NCI-H510A (cell line): ENCODE measurements at places on chromosomes 12 and 14.
A peak's percentile ranks its signal among the peaks of the same experiment; 100 is the strongest.

DNA sequence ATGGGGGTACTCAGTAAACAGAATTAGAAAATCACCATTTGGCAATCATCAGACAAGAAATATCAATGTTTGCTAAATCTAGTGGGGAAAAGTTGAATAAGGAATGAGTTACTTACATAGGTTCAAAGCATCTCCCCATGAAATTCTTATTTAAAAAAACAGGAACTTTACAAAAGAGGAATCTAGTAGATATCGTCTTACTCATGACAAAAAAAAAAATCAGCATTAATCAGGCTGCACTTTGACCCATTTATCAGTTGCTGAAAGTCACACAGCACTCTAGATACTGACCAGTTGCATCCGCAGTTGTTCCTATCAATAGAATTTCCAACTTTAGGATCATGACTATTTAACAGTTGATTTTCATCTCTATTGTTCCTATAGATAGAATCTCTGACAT lies 5.8 kb upstream of the DICER1 start:
- DNase-seq: no peak

GRCh38 chr12:107649661-107650061 lies 35.9 kb upstream of the PWP1 start:
- DNase-seq: no peak

DNA sequence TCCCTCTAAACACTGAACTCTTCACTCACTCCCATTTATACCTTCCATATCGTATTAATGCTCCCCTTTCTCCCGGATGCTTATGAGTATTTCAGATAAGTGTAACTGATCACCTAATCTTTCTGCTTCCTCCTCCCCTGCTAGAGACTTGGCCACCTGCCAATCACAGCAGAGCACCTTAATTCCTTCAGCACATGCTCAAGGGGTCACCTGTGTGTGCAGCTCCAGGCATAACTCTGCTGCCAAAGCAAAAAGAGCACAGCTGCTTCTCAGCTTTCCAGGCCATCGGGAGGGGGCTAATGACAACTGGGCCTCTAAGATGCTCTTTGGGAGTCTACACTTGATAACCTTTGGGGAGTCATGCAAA lies 106.9 kb upstream of the DYRK2 start:
- DNase-seq: peak; percentile 53

DNA sequence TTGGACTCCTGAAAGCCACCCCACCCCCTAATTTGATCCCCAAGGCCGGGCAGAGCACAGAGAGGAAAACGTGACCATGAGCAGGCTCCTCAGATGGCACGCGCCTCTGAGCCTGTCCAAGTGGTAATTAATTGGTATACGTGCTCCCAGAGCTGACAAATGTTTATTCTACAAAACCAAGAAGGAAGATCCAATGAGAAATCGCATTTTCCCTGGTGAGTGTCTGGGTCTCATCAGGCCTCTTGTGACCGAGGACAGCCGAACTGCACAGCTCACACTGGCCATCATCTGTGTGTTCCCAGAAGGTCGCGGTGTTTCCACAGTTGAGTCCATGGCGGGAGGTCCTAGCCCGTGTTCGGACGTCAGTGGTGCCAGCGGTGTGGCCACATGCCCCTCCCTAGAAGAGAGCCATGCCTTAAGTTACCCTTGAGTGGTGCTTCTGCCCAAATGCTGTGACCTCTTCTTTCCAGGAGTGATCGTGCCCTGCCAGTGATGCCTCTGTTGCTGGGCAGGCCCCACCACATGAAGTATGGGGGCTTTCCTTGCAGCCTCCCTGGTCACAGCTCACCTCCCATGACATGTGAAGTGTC lies 317.5 kb upstream of the RTL1 start:
- DNase-seq: no peak

- DNase-seq: no peak
Observed at GRCh38 chr12:89880690-89881350, 172.2 kb upstream of the ATP2B1 start.

DNA sequence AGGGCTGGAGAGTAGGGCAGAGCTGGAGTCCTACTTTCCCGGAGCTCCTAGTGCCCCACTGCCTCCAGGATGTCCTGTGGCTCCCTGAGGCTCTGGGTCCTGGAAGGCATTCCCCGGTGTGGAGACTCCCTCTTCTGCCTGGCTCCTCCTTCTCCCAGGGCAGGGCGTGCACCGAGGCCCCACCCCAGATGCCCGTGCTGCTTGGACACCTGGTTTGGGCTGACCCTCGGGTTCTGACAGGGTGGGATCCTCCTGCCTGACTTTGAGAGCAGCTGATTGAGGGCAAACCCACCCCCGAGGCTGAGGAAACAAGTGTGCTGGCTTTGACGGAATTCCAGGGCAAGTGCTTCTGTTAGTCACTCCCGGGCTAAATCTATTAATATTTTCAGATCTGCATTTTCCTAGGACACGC lies 15.4 kb downstream of the TEAD4 start:
- no peak for DNase-seq

DNA sequence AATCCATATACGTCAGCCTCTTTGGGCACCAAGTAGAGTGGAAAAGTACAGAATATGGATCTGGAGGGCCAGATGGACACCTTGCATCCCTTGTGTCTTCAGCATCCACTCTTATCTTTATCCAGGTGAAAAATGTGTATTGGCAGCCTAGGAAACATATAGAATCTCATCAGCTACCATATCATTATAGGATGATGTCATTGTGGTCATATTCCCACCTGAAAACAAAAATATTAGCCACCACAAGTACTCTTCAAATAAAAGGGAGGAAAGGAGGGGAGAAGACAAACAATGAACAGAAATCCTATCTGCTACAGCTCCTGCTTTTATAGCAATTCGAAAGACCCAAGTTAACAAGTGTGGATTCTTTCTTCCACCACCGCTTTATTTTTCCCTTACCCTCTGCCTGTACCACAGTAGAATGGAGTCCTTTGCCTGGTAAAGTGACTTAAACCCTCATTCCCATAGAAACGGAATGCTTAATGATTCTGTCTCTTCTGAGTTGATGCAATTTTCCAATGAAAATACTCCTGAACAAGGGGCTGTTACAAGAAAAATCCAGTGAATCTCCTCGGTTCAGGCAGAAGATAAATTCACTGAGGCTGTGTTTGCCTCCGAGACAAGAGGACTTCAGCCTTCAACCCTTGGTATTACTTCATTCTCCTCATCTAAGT lies 13.8 kb upstream of the IL26 start:
- no peak for DNase-seq

- DNase-seq: no peak
Observed at GRCh38 chr12:101564912-101565311, 29.9 kb upstream of the MYBPC1 start.

- DNase-seq: no peak
Observed at GRCh38 chr12:54628186-54628846, 6.4 kb downstream of the LACRT start.

- no peak for DNase-seq
Observed at GRCh38 chr14:93949511-93950075, 22.4 kb downstream of the FAM181A start.

- no peak for DNase-seq
Observed at GRCh38 chr12:43556057-43556456, 4.1 kb upstream of the ADAMTS20 start.

DNA sequence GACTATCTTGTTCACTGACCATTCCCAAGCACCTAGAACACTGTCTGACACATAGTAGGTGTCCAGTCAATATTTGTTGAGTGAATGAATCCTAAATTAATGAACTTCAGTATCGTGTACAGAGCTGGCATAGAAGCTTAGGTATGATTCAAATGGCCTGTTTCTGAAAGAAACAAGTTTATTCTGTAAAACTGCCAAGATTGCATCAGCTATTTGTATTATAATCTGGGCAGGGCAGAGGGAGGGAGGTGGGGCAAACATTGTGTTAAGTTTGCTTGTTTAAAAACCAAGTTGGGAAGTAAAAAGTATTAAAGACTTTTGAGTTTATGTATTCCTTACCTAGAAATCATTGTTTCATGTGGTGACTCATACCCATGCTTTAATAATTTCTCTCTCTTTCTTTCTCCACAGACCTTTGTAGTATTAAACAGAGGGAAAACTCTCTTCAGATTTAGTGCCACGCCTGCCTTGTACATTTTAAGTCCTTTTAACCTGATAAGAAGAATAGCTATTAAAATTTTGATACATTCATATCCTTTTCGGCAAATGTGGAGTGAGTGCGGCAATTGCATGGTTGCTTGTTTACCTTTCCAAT lies 92.8 kb downstream of the SCN8A start:
- DNase-seq: no peak

- DNase-seq: no peak
Observed at GRCh38 chr12:104458694-104459367, 2.1 kb downstream of the CHST11 start.
